ENCODE measurements at places on chromosomes 13 and 19.
A peak's percentile ranks its signal among the peaks of the same experiment; 100 is the strongest.

GRCh38 chr13:92769046-92769445 is 457.6 kb upstream of the GPC6 start:
- no peak for DNase-seq

- no peak for DNase-seq
Measured at GRCh38 chr13:35769812-35770211, 293.3 kb upstream of the MAB21L1 start.

DNA sequence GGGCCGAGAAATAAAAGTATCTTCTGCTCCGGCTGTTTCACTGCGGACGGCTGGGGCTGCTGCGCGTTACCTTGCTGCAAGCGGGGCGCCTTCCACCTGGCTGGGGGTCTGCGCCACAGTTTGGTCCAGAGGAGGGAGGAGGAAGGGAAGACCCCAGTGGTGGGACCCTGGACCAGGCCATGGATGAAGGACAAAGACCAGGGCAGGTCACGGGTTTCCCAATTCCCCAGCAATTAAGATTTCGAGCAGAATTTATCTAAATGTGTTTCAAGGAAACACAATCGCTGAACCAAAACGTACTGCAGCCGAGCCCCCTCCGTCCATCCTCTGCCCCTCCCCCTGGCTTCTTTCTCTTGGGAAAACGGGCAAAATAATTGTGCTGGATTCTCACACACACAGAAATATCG is 2.9 kb downstream of the SOX1 start:
- no peak for DNase-seq

DNA sequence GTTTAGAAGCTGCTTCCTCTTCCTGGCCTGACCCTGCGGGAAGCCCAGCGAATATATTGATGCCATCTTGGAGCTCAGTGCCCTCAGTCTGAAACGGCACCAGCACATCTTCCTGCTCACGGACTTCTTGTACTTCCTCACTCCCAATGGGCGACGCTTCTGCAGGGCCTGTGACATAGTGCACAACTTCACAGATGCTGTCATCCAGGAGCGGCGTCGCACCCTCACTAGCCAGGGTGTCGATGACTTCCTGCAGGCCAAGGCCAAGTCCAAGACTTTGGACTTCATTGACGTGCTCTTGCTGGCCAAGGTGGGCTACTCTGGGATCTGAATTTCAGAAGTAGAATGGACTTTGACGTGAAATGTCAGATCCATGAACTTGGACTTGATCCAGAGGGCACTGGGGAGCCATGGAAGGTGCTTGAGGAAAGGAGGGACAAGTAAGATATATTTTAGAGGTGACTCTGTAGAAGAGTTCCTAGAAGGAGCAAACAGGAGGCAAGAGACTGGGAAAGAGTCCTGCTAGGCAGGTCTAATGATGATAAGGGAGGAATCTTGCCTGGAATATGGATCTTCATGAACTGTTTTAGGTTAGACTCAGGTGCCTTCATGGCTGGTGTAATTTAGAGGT is 38.4 kb upstream of the CYP4F8 start:
- DNase-seq, result no peak

DNA sequence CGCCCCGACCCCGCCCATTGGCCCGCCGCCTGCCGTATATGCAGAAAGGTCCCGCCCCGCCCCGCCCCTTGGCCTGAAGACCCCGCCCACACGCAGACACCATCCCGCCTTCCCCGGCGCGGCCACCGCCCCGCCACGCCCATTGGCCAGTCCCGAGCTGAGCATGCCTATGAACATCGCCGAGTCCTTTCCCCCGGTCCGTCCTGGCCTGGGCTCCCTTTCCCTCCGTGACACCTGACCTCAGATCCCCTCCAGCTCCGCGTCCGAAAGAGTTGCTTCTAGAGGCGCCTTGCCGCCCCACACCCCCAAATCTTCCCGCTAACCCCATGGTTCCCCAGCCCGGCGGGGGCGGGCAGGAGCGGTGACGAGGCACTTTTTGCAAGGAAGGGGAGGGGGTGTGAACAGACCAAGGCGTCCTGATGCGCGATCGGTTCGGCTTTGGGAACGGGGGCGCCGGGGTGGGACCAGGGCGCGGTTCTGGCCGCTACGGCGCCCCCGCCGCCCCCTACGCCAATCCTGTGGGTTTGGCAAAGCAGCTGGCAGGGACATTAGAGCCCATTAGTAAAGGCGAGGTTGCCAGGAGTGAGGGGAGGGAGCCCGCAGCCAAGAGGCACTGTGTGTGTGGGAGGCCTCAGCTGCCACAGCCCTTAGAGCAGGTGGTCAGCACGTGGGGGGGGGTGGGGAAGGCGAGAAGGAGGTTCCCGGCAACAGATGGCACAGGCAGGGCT is 406 bp upstream of the NUMBL start:
- peak; percentile 83 for DNase-seq

DNA sequence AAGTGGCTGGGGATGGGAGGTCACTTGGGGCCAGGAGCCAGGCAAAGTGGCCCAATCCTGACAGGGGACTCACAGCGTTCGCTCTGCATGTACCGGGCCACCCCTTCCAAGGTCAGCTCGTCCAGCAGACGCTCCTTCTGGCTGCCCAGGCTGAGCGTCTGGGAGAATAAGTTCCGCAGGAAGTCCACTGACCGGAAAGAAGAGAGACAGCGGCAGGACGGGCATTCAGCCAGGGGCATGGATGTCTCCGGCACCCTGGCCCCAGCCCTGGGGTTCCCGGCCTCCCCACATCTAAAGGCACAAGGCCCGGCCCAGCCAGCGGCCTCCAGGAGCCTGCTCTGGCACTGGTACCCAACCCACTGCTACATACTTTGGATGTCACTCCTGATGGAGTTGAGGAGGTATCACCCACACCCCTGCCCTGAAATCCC is 6.1 kb downstream of the SIRT2 start:
- no peak for DNase-seq

- no peak for DNase-seq
Measured at GRCh38 chr13:27643334-27644132, 21.8 kb downstream of the POLR1D start.

DNA sequence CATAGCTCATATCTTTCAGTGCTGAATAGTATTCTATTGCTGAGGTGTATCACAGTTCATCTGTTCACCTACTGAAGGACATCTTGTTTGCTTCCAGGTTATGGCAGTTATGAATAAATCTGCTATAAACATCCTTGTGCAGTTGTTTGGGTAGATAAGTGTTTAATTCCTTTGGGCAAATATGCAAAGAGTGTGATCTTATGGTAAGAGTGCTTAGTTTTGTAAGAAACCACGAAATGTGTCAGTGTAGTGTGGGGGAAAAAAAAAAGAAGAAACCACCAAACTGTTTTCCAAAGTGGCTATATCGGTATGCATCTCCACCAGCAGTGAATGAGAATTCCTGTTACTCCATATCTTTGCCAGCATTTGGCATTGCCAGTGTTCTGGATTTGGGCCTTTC is 93.3 kb downstream of the PIBF1 start:
- DNase-seq, result no peak

- DNase-seq, result no peak
Measured at GRCh38 chr13:44591316-44591715, 15.2 kb upstream of the TSC22D1 start.

DNA sequence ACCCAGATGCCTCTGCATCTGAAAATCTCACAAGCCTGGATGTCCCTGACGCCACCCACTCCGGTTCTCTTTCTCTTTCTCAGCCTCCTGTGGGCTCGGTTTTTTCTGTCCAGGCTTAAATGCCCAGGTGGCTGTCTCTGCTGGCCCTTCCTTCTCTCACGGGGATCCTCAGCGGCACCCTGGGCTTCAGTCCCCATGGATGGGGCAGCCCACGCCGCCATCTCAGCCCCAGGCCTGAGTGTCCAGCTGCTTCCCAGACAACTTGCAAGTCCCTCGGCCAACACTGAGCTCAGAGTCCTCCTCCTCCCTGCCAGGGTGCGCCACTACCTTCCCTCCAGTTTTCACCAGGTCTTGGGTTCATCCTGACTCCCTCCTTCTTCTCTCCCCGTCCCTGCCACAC is 6.4 kb downstream of the FBN3 start:
- DNase-seq, result no peak

- DNase-seq, result no peak
Measured at GRCh38 chr19:54526972-54527371, 24.3 kb downstream of the LAIR2 start.

DNA sequence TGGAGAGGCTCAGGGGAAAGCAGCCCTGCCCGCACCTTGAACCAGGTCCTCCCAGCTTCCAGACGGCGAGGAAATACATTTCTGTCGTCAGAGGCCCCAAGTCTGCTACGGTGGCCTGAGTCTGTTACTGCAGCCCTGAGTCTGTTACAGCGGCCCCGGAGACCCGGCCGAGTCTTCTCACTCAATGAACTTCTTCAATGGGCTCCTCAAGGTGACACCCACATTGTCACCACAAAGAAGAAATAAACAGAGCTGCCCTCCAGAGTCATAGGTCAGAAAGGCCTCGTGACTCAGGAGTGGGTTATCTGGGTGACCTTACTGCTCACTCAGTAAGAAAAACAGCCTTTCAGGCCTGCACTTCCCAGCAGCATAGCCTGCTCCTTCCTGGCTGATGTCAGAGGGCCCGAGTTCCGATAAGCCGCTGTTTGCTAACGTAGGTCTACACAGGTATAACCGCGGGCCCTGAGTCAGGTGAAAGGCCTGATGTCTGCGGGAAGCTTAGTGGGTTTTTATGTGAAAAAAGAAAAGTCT is 66.9 kb upstream of the TM9SF2 start:
- DNase-seq, result peak; percentile 84

- peak; percentile 35 for DNase-seq
Measured at GRCh38 chr19:5138606-5139582, 170.0 kb downstream of the KDM4B start.

GRCh38 chr19:52219611-52220010 is 29.8 kb downstream of the PPP2R1A start:
- DNase-seq, result no peak

DNA sequence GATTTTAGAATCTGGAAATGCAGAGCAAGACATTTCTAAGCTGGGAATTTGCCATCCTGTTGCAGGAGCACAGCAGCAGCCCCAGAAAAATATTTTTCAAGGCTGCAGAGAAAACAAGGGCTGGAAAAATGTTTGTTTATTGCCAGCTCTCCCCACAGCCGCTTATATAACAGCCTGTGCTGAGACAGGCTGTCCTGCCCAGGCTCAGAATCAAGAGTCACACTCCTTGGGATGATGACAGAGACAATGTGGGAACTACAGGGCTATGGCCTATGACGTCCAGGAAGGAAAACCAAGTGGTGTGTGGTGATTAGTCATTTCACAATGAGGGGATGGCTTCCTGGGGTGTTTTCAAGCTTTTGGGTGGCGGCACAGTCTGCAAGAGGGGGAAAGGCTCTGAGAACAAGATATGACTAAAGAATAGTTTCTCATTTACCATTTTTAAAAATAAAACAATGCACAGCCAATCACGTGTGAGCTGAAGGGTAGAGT is 136.3 kb upstream of the SERP2 start:
- DNase-seq, result peak; percentile 56

GRCh38 chr19:44767295-44768180 is 10.2 kb upstream of the CBLC start:
- DNase-seq, result no peak

DNA sequence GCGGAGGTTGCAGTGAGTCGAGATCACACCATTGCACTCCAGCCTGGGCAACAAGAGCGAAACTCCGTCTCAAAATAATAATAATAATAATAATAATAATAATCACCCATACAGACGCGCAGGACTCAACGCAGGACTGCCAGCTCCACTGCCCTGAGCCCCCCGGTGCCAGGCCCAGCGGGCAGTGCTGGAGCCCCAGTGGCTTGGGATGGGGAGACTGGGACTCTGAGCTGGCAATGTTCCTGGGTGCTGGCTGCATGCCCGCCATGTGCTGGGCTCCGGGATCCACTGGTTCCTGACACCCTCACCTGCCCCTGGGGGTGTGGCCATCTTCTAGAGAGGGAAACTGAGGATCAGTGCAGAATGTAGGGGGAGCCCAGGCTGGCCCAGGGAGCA is 325 bp upstream of the AZU1 start:
- no peak for DNase-seq

GRCh38 chr19:17244618-17245534 is 843 bp downstream of the NR2F6 start:
- DNase-seq, result no peak

DNA sequence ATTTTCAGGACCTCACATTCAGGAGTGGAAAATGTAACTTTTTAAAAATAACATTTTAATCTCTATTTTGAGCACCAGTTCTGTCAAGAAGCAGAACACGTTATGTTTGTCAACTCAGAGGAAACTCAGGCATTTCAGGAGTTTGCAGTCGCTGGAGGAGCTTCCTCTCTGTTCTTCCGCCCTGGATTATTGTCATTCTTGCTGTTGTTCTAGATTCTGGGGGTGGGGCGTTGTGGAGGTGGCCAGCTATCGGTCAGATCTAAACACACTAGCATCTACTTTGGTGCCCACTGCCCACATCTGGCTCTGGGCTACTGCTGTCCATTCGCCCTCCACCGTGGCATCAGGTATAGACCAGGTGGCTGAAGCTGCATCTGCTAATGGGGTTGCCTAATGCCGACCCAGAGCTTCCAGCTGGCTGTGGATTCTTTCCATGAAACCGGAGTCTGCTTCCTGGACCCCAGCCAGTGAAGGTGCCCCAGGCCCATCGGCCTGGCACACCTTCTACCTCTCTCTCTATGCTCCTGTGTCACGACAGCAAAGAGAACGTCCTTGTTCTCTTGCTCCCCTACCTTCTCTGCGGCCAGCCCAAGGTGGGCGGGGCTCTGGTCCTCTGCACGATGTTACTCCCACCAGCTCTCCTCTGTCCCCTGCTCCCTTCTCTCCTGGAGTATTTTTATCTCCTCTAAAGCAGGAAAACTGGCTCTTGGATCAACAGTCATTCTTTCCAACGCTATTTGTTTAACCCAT is 36.7 kb upstream of the DGKH start:
- DNase-seq, result no peak

GRCh38 chr13:110960204-110960603 is 45.3 kb upstream of the ANKRD10 start:
- DNase-seq, result no peak

DNA sequence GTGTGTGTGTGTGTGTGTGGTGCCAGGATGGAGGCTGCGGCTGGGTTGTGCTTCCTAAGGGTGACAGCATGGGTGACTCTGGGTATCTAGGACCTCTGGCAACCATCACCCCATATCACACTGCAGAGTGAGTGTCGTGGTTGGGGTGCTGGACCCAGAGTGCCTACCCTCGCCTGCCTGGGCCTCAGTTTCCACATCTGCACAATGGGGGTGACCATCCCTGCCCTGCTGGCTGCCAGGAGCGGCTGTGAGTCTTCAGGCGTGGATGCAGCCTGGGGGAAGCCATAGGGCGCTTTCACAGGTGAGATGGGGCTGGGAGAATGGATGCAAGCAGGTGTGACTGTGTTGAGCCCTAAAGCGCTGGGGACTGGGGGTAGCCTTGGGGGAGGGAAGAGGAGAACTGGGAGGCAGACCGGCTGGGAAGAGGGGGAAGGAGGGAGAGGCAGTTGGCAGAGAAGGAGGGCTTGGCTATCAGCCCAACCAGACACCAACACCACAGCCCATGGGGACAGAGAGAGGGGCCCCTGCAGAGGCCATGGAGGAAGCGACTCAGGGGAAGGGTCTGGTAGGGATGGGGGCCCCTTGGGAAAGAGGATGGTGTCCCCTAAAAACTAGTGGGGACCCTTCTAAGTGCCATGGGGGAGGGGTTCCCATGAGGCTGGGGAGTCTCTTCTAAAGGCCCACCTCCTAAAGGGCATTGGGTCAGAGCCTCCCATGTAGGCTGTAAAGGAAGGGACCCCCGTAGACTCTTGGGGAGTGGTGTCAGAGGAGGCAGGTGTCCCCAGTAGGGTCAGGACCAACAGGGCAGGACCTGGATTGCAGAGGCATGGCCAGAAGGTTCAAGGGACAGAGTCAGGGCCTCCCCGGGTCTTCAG is 1.7 kb downstream of the PLPPR2 start:
- DNase-seq, result no peak

Data from T-helper 1 cell (primary cell).